Neural progenitor cell (in vitro differentiated cells): ENCODE measurements at places on chromosomes 1 and 21.

DNA sequence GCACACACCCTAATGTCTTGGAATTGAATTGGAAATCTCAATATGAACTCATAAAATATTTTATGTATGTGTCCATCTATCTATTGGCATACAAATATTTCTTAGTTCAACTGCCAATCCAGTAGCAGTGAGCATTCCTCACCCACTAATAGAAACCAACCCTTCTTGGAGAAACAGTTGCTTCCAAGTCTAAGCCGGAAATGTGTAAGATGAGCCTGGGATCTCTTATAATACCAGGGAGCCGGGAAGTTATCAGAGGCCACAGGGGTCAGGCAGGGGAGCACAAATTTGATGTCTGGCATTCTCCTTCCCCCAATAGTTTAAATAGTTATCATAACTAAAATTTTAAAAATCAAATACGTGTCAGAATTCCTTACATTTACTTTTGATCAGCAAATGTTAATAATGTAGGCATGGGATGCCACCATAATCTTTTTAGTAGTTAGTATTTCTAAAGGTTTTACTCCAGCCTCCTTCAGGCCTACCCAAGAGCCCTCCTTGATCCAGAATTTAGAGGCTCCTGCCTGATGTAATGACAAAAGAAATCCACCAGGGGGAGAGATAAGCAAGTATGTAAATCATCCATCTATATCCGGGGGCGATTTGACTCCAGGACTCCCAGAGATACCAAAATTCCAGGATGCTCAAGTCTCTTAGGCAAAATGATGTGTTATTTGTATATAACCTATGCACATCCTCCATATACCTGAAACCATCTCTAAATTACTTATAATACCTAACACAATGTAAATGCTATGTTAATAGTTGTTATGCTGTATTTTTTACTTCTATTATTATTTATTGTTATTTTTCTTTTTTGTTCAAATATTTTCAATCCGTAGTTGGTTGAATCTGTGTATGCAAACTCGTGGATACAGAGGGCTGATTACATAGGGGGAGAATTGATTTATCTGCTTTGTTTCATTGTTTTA is 218.7 kb upstream of the COA6 start:
- DNase-seq = peak; percentile 84

- peak; percentile 8 for DNase-seq
These were observed 12.5 kb downstream of the QSOX1 start for GRCh38 chr1:180167021-180167701.

DNA sequence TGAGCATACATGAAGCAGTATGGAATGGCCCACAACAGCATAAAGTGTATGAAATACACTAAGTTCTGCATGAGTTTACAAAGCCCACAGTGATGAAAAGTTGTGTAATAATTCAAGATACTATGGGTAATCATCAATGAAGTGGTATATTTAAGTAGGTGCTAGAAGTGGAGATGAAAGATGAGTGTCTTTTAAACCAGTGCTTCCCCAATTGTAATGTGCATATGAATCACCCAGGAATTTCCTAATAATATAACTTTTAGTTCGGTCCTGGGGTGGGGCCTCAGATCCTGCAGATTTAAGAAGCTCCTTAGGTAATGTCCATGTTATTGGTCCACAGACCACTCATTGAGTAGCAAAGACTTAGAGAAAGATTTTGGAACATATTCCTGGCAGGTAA is 184.9 kb downstream of the DUSP10 start:
- DNase-seq = no peak

DNA sequence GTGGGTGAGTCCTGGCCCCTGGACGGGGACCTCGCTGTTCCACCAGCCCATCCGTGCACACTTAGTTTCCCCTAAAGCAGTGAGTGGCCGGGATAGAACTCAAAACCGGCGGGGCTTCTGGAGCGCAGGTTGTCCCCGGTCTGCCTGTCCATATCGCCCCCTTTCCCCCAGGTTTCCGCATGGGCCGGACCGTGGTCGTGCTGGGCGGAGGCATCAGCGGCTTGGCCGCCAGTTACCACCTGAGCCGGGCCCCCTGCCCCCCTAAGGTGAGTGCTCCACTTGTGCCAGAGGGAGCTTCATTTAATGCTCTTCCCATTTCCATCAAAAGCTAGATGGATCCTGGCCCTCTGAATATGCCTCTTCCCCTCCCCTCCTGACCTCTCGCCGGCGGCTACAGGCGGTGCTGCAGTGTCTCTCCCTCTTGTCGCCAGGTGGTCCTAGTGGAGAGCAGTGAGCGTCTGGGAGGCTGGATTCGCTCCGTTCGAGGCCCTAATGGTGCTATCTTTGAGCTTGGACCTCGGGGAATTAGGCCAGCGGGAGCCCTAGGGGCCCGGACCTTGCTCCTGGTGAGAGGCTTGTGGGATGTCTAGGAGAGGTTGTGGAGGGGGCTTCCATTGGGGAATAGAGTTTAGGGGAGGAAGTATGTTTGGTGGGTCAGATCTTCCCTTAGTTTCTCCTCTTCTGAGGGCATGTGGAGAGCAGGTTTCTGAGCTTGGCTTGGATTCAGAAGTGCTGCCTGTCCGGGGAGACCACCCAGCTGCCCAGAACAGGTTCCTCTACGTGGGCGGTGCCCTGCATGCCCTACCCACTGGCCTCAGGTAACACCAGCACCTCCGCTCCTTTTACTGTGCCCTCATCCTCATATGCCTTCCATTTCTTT is 683 bp downstream of the PPOX start:
- peak; percentile 66 for DNase-seq

GRCh38 chr1:31183126-31183525 is 56.6 kb downstream of the NKAIN1 start:
- DNase-seq = no peak

GRCh38 chr1:33469691-33470090 is 2.8 kb upstream of the ZSCAN20 start:
- no peak for DNase-seq

- DNase-seq = peak; percentile 48
These were observed 45.7 kb downstream of the SLC9A1 start for GRCh38 chr1:27109103-27109822.

GRCh38 chr1:224433041-224433691 is 1.4 kb downstream of the WDR26 start:
- DNase-seq = peak; percentile 39

- no peak for DNase-seq
These were observed 50.0 kb downstream of the LACTBL1 start for GRCh38 chr1:22922640-22923039.

- no peak for DNase-seq
These were observed 92.0 kb downstream of the CNIH3 start for GRCh38 chr1:224707843-224708725.

GRCh38 chr1:14735841-14736240 is 137.4 kb downstream of the KAZN start:
- DNase-seq = no peak

DNA sequence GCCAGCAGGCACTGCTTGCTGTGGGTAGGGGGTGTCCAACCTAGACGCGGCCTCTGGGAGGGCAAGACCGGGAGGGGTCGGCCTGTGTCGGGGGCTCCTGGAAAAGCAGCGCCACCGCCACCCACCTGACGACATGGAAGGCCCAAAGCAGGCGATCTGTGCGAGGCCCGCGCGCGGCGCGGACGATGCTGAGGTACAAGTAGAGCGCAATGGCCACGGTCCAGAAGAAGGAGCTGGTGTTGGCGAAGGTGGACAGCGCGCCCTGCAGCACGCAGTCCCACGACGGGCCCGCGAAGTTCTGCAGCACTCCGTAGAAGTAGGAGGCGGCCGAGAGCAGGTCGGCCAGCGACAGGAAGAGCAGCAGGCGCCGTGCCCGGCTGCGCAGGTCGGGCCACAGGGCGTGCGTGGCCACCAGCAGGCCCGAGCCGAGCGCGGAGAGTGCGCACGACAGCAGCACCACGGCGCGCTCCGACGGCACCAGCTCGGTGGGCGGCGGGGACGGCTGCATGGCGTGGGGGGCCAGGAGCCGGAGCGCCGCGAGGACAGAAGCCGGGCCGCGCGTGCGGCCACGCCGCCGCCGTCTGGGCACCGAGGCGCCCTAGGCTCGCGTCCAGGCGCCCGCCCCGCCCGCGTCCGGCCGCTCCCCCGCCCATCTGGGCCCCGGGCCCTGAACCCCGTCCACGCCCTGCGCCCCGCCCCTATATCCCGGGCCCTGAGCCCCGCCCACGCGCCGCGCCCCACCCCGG is at the start of gene GPR157:
Gene GPR157 (minus strand): TSS at position 583 of the 746 bp plus-strand sequence. CDS start 75 bp downstream, at position 508.
- DNase-seq = peak; percentile 93

DNA sequence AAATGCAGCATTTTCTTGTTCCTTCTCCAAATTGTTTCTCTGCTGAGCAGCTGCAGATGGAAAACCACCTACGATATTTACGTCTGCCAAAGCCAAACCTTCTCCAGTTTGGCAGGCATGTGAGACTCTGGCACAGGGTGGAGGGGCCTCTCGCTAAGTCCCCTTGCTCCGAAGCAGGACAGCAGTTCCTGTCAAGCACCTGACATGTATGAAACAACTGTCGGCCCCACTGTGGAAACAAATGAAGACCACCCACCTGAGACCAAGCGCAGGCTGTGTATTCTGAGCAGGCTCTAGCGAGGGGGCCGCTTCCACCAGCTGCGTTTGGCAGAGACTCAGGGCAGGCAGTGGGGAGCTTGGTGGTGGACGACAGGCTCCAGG is 74.7 kb downstream of the RIPK4 start:
- no peak for DNase-seq

GRCh38 chr1:224435318-224435763 is 744 bp upstream of the WDR26 start:
- DNase-seq = peak; percentile 18

DNA sequence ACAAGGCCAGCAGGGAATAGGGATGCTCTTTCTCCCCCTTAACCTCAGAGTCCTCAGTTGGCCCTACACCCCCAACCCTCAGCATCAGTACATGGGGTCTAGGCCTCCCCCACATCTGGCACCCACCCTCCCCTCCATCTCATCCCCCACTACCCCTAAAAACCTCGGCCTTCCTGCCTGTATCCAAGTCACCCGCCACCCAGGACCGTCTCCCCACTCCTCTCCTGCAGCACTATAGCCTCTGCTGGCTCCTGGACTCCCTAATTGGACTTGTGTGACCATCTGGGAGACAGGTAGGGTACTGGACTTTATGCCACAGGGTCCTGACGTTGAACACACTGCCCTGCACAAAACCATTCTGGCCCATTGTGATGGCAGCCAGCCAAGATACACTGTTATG is 6.0 kb downstream of the RSPH1 start:
- DNase-seq = no peak

DNA sequence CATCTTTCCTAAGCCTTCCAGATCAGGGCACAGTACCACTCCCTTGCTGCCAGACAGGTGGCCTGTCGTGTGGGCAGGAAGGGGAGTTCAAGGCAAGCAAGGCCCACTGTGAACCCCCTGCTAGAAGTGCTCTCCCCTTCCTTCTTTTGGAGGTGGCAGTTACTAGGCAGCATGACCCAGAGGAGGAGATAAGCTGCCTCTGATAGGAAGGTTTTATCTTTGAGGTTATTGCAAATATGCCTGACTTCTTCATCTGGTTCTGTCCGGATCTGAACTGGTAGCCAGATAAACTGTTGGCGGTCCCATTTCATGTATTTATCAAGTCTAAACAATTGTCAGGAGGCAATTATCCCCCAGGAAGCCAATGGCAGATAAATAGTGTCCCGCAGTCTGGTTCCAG is 198.2 kb upstream of the LMO4 start:
- DNase-seq = no peak

GRCh38 chr1:186722711-186723309 is 42.6 kb upstream of the PTGS2 start:
- DNase-seq = peak; percentile 65

GRCh38 chr1:23103001-23103889 is 65.4 kb downstream of the LUZP1 start:
- no peak for DNase-seq

- no peak for DNase-seq
These were observed 126.9 kb downstream of the COQ8A start for GRCh38 chr1:227066999-227067398.

- DNase-seq = no peak
These were observed 138.5 kb downstream of the CLIC6 start for GRCh38 chr21:34807146-34807880.

DNA sequence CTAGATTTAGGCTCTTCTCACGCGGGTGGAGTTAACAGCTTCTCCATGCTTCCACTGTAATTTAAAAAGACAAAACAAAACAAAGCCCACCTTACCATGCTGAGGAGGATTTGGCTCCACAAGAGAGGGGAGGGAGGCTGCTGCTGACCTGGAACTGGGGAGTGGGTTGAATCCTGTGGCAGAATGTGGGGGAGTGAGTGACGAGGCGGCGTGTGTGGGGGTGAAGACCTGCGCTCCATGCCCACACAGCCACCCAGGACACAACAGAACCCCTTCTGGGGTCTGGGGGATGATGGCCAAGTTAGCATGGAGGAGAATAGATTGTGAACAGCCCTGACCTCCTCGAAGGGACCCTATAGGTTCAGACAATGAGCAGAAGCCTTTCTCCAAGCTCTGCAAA is 44.0 kb upstream of the LRRN2 start:
- DNase-seq = no peak

DNA sequence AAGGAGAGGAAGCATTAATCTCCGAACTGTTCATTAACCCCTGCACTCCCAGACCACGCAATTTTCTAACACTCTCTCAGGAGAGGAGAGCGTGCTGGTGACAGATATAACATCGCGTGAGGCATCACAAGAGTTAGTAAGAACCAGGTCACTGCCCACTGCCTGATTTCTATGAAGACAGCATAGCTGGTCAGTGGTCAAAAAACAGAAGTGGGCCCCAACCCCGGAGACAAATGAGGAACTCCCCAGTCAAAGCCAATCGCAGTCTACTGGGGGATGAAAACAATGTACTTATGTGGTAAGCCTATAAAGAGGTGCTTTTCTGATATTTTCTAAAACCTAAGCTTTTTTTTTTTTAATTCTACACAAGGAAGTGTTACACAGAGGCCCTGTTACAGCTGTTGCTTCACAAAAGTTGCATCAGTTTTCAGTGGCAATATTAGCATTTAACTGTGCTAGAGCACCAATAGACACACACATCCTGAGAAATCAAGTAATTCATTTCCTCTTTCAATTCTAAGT is 231.8 kb upstream of the IRF2BP2 start:
- DNase-seq = no peak

- peak; percentile 6 for DNase-seq
These were observed 32.1 kb upstream of the SCYL3 start for GRCh38 chr1:169925505-169926482.

DNA sequence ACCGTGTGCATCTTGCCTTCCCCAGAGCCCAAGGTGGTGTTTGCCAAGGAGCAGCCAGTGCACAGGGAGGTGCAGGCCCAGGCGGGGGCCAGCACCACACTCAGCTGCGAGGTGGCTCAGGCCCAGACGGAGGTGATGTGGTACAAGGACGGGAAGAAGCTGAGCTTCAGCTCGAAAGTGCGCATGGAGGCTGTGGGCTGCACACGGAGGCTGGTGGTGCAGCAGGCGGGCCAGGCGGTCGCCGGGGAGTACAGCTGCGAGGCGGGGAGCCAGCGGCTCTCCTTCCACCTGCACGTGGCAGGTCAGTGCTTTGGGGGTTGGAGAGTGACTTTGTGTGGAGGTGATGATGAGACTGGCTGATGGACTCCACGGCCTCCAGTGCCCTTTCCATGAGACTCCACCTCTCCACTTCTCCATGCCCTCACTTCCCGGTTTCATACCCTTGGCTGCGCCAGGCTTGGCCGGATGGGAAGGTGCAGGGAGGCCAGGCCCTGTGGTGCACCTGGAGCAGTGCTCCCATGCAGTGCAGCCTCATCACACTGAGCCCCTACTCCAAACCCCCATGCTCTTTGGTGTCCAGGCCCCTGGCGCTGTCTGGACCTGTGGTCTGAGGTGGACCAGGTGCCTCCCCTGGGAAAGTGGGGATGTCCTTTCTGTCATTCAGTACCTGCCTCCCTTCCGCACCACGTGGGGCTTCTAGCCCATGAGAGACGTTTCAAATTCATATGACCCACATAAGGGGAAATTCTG is 49.0 kb downstream of the OBSCN start:
- no peak for DNase-seq

- DNase-seq = no peak
These were observed 8.3 kb downstream of the SHISAL2A start for GRCh38 chr1:52641307-52641706.

- no peak for DNase-seq
These were observed 378.7 kb downstream of the LMO4 start for GRCh38 chr1:87707411-87707810.
